DMS 273 treated with DMSO at 0.1 percent for 48 hours (cell line): ENCODE measurements at places on chromosomes 3 and 15.

DNA sequence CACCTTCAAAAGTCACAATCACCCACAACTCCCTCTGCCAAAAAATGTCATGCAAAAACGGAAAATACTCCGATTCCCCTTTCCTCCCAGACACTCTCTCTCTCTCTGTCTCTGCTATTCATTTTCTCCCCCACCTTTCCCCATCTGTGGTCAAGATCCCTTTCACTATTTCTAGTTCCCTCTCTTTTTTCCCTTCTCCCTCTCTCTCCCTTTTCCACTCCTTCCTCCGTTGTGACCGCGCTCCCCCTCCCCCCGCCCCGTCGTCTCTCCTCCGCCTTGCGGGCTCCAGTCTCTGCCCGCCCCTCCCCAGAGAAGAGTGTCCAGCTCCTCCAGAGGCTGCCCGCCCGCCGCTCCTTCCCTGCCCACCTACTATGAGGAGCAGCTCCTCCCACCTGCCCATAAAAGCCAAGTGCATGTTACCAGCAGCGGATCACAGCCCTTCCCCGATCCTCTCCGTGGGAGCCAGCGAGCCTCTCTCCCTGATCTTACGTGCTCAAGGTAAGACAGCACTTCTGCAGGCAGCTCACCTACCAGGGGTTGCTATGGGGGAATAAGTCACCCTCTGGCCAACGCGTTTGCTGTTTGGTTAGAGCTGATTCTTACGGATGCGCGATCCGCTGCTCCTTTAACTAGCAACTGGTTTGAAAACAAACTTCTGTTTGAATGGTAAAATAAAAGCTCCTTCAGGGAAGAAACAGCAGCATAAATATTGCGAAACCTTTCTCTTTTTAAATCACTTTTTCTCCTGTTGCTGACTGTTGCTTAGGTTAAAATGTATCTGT, at the start of gene COL8A1:
COL8A1 (plus strand) TSS at position 428 of the 782 bp plus-strand sequence. CDS start 152,089 bp downstream, outside the sequence.
- DNase-seq, result no peak

DNA sequence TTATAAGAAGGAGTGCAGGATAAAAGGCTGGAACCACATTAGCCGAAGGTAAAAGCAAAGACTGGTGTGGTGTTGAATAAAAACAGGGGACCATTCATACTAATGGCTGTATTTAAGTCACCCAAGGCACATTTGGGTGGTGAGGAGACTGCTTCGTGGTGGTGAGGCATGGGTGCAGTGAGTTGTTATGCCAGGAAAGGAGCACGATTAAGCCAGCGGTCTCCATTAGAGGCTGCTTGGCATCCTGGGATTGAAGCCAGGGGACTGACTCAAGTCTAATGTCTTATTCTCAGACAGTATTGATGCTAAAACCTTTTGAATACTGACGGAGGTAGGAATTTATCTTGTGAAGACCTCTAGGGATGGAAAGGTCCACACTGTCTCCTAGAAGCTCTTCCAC, 21.9 kb downstream of the FEM1B start:
- no peak for DNase-seq

- no peak for DNase-seq
Measured at GRCh38 chr15:90035095-90035839, 34.1 kb downstream of the ZNF710 start.

DNA sequence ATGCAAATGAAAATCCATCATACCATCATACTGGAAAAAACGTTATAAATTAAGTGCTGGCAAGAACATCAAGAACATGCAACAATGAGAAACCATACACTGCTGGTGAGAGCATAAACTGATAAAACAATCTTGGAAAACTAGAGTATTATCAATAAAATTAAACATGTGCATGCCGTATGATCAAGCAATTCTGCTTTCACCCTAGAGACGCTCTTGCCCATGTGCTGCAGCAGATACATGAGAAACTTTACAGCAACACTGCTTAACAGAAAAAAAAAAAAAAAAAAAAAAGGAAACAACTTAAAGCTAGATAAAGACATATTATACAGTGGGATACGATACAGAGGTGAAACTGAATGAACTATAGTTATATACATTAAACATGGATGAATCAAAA, 21.8 kb downstream of the SPG11 start:
- DNase-seq, result no peak

DNA sequence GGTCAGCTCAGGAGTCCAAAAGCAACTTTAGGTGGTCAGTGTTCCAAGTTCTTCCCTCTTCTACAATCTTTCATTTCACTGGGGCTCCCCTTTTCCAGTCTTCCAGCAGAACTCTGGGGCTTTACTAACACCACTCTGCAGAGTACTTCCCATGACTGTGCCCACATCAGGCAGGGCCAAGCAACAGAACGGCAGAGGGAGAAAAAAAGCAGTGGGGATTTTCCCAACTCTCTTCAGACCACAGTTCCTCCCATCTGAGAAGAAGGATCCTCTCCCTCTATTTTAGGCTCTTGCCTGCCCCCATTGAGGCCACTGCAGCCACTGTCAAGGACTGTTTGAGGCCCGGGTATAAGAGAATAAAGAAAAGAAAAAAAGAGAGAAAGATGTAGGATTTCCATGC, 70.7 kb downstream of the TTBK2 start:
- no peak for DNase-seq

- no peak for DNase-seq
Measured at GRCh38 chr15:40312370-40313158, 4.8 kb upstream of the PLCB2 start.
